Thyroid gland (tissue), 4 donors: ENCODE measurements at places on chromosomes 2 and 18.
A peak's percentile ranks its signal among the peaks of the same experiment; 100 is the strongest.

GRCh38 chr2:16126517-16127275 is 186.3 kb downstream of the MYCN start:
- no peak for DNase-seq

DNA sequence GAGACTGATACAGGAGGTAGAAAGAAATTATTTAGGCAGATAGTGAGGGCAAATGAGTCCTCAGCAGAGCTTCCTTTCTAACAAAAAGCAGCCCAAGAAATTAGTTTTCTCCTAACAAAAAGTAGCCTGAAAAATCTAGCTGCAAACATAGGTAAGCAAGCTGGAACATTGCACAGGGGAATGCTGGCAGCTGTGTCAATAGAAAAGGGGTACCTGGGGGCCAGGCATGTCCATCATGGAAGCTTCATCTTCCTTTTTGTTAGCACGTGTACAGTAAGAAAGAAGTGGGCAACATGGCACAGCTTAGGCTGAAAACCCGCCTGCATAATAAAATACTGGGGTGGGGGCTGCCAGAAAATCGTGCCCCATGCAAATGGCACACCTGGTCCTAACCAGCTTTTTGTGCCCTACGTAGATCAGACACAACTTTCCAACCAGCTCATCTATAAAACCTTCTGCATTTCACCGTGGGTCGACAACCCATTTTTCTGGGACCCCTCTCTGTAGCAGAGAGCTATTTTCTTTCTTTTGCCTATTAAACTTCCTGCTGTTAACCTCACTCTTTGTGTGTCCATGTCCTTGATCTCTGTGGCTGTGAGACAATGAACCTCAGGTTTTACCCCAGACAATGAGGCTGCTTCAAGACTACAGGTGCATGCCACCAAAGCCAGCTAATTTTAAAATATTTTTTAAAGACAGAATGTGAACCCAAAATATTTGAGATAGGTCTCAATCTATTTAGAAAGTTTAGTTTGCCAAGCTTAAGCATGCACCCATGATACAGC is 6.6 kb upstream of the MTHFD2 start:
- no peak for DNase-seq

GRCh38 chr2:196407675-196408264 is 231.7 kb upstream of the CCDC150 start:
- no peak for DNase-seq

DNA sequence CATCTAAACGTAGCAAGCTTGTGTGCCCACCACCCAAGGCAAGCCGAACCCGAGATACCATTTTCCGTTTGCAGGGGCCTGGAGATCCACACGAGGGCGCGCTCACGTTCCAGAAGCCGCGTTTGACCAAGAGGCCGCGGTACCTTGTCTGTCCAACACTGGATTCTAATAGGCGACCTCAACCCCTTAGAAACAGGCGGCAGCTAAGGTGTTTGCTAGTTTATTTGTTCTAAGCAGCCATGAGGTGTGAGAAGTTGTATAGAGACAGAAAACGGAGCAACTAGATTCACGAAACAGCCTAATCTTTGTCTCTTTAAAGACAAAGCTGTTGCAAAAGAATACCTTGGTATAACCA is 4.2 kb downstream of the HOXD11 start:
- peak; percentile 38 for DNase-seq

- no peak for DNase-seq
These were observed 144.4 kb upstream of the TWIST2 start for GRCh38 chr2:238703436-238703835.

GRCh38 chr2:18297534-18298058 is 262.9 kb downstream of the RDH14 start:
- no peak for DNase-seq

- no peak for DNase-seq
These were observed 613 bp downstream of the COL5A2 start for GRCh38 chr2:189178726-189179569.

DNA sequence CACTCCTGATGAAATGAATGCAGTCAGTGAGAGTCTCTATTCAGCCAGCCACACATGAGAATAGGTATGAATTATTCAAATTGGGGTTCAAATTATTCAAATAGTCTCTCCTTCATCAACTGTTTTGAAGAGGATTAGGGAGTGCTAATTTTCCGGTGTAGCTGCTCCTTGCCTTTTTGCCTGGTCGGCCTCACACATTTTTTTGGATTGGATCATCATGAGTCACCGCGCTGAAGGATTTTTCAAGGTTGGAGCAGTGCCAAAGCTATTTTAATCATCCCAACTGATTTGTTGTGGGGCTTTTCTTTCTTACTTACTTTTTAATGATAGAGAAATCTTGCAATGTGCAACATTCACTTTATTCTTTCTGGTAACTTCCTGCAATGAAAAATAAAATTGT is 2.4 kb upstream of the DTNA start:
- peak; percentile 68 for DNase-seq

GRCh38 chr2:33207151-33207740 is 260.5 kb downstream of the LTBP1 start:
- no peak for DNase-seq

DNA sequence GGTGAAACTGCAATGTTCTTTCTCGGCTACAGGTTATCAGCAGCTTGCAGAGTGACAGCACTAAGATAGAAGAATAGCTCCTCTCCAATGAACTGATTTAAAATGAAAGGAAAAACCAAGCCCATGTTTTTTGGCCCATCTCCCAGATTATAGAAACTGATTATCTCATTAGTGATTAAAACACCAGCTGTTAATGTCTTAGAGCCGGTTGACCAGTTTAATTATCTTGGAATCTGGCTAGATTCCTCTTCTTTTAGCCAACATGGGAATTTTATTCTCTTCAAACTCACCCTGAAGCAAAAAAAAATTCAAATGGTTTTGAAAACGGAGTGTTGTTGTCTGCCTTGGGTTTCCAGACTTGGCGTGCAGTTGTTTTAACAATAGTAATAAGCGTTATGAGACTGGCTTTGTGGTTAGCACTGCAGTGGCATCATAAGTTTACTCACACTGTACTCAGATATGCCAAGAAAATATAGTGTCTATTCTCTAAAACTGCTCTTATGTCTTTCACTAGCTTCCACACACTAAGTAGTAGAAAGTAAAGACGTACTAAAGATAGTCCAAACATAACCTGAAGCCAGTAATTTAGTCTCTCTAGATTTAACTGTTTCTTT is 665.3 kb downstream of the STK39 start:
- DNase-seq = no peak

DNA sequence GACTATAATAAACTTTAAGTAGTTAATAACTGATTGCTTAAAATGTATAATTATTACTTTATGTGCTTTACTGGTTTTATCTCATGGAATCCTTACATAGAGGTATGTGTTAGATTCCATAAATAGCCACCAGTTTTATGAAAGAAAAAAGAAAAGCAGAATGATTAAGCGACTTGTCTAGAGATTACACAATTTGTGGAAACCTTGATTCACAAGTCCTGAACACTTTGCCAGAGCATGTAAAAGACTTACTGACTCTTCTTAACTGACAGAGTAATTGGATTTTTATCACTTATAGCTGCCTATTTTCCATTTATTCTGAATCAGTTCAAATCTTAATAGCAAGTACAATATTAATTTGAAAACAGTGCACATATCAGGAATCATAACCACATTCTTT is 448.7 kb upstream of the NETO1 start:
- DNase-seq = no peak

GRCh38 chr2:61229936-61230335 is 67.9 kb downstream of the C2orf74 start:
- DNase-seq = no peak
